Stimulated activated CD8-positive, alpha-beta memory T cell treated with anti-CD3 and anti-CD28 coated beads, Interleukin-4, amount 100 ng/mL, for 4 hours (primary cell): ENCODE measurements at places on chromosomes 6 and 20.

DNA sequence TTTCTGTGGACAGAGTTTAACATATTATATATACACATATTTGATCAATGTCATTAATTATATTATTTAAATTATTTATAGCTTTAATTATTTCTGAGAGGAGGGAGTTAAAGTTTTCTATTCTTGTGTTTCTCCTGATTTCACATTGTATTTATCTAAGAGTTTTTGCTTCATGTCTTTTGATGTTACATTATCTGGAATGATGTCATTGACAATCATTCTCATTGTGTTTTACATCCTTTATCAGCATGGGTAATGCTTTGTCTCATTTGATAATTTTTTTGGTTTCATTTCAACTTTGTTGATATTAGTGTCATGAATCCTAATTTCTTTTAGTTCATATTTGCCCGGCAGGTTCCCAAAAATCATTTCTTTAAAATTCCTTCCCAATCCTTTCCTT lies 56.7 kb upstream of the TOX2 start:
- no peak for DNase-seq

GRCh38 chr20:3866464-3866863 lies 19.8 kb downstream of the MAVS start:
- no peak for DNase-seq

GRCh38 chr6:43995137-43995536 lies 132.1 kb downstream of the MRPL14 start:
- DNase-seq = no peak

- DNase-seq = no peak
These were observed 33.2 kb upstream of the MYB start for GRCh38 chr6:135147637-135148592.

DNA sequence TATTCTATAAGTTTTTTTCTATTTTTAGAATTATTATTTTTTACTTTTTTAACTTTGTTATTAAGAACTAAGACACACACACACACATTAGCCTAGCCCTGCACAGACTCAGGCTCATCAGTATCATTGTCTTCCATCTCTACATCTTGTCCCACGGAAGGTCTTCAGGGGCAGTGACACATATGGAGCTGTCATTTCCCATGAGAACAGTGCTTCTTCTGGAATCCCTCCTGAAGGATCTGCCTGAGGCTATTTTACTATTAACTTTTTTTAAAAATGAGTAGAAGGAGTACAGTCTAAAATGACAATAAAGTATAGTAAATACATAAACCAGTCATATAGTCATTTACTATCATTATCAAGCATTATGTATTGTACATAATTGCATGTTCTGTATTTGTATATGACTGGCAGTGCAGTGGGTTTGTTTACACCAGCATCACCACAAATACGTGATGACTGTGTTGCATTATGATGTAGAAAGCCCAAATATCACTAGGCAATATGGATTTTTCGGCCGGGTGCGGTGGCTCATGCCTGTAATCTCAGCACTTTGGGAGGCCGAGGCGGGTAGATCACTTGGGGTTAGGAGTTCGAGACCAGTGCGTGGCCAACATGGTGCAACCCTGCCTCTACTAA lies 57.9 kb downstream of the HIVEP1 start:
- no peak for DNase-seq

- no peak for DNase-seq
These were observed 112.5 kb downstream of the JPH2 start for GRCh38 chr20:44074252-44075151.

- no peak for DNase-seq
These were observed 86.5 kb upstream of the MYL9 start for GRCh38 chr20:36454698-36455427.

- no peak for DNase-seq
These were observed 16.1 kb upstream of the FOXO3 start for GRCh38 chr6:108544606-108545005.

DNA sequence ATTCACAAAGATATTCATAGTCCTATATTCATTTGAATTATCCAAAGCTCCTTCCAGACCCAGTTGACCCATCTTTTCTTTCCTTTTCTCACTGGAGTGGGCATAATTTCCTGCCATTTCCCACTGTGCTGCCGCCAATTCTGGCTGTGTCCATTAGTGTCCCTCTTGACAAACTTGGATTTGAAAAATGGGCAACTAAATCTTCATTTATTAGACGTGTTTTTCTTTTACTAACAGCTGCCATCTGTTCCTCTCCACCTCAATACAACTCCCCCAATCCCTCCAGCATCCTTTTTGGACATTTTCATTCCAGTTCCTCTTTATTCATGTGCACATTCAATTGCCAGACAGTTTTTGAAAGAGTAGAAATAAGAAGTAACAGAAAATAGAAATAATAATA lies 90.5 kb downstream of the PCSK2 start:
- no peak for DNase-seq

- DNase-seq = no peak
These were observed 4.0 kb downstream of the PKIG start for GRCh38 chr20:44586289-44586911.
